ENCODE measurements at places on chromosomes 12 and 14.
A peak's percentile ranks its signal among the peaks of the same experiment; 100 is the strongest.

DNA sequence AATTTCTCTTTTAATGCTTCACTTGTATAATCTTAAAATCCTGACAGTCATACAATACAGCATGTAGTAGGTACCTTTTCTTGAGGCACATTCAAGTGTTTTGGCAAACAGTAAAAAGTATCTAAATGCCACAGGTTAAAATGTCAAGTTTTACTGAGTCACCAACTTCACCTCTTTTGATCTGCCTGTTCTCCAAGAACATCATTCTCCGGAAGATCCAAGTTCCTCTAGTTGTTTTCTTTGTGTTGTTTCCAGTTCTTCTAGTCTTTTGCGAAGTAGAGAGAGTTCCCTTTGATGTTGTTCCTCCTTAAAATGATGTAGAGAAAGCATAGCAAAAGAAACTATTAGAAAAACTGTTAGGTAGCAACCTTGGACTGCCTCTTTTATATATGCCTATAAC, 151.1 kb downstream of the CEP83 start:
- no peak for DNase-seq

DNA sequence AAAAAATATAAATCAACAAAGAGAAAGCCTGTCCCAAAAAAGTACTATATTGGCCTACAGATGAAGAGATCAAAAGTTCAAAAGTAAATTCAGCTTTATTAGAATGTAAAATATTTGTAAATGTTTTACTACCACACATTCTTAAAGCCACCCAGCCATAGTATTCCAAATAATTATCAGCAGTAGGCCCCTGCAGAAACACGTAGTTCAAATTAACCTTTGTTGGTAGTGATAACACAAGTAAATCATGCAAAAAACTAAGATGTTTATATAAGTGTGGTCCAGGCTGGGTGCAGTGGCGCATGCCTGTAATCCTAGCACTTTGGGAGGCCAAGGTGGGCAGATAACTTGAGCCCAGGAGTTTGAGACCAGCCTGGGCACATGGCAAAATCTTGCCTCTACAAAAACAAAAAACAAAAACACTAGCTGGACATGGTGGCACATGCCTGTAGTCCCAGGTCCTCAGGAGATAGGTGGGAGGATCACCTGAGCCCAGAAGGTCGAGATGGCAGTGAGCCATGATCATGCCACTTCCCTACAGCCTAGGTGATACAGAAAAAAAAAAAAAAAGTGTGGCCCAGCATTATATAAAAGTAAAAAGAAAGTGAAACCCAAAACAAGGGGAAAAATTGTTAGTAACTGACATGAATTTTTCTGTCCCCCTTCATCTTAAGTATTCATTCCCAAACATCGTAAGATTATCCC, 17.9 kb downstream of the SPTLC2 start:
- DNase-seq: no peak

DNA sequence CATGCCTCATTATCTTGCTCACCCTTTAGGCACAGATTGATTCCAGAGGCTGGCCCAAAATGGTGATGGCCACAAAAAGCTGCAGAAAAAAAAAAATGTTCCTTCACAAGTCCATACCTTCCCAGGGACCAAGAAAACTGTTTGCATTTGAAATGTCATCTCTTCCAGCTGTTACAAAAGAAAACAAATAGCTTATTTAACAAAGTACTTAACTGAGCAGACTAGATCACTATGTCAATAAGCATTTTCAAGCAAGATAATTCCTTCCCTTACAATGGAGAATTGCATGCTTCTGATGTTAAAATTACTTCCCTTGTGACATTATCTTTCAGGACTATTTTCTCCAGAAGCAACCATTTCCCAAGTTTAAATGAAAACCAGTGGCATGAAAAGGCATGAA, 377.9 kb upstream of the KITLG start:
- no peak for DNase-seq

- DNase-seq: peak; percentile 93
Measured at GRCh38 chr12:49623142-49623904, at the start of gene PRPF40B. Gene PRPF40B (plus strand): TSS chr12:49623561. CDS start chr12:49623591, 30 bp downstream.

GRCh38 chr14:27587103-27587502, 989.3 kb upstream of the NOVA1 start:
- DNase-seq: no peak

GRCh38 chr12:75684678-75685616, 173.5 kb upstream of the KRR1 start:
- DNase-seq: no peak

DNA sequence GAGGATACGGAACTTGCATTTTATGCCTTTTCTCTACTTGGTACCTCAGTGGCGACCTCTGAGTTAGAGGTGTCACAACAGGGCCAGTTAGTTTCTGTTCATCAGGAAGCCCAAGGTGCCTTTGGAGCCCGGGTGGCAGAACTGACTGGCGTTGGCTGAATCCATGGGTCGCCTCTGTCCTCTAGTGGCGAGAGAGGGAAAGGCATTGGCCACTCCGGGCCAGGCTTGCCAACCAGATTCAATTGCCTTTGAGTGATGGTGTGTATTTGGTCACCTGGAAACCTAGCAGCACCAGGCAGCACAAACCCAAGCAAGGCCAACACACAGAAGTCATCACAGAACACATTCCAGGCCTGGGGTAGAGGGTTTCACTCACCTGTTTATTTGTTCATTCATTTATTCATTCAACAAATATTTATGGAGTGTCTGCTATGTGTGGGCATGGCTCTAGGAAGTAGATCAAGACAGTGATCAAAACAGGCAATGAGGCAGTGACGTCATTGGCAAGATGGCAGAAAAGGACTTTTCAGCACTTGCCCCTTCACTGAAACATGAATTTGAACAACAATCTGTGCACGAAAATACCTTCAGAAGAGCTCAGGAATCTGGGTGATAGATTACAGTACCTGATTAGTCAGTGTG, 40.5 kb upstream of the KCNA5 start:
- DNase-seq: peak; percentile 52

- DNase-seq: no peak
Measured at GRCh38 chr12:114693059-114693531, 9.1 kb upstream of the TBX3 start.

DNA sequence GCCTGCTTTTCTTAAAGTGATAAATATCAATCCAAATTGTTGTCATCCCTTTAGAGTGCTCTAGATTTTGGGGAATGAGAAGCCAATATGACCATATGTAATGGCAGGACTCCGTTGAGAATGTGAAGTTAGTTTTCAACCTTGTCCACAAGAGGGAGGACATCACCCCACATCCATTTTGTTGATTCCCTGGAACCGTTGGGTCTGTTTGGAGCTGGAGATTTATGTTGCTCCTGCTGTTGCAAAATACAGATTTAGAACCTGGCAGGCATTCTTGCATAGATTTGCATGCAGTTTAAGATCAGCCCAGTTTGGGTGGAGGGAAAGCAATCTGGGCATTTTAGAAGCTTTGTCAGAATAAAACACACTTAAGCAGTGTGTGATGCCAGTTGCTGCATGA, 620.1 kb downstream of the NRXN3 start:
- DNase-seq: no peak

DNA sequence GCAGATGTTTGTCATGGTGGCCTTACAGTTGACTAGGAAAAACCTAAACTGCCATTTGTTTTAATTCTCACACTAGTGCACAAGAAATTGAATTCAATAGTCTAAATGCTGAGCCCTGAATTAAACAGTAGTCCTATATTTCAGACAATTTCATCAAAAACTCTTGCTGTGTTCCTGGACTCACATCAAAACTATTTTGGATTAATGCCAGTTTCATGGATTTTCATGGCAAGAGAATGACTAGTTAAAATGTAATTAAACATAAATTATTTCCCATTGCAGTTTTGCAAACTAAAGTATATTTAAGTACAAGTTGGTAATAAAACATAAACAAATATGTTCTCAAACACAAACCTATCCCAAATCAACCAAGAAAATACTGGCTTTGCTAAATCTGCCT, 468.0 kb upstream of the PRICKLE1 start:
- no peak for DNase-seq

DNA sequence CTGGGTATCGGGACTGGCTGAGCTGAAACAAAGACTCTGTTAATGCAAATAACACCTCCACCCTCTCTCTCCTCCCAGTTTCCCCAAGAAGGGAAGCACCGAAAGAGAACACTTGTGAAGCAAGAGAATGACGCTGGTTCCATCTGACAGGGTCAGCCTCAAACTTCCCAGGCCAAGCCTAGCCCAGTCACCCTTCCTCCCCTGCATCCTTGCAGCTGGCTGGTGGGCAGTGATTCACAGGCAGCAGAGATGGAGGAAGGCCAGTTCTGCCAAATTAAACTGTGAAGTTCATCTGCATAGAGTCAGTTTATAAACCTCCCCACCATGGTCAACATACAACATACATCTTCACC, 2.8 kb downstream of the LRRC74A start:
- DNase-seq: peak; percentile 56

DNA sequence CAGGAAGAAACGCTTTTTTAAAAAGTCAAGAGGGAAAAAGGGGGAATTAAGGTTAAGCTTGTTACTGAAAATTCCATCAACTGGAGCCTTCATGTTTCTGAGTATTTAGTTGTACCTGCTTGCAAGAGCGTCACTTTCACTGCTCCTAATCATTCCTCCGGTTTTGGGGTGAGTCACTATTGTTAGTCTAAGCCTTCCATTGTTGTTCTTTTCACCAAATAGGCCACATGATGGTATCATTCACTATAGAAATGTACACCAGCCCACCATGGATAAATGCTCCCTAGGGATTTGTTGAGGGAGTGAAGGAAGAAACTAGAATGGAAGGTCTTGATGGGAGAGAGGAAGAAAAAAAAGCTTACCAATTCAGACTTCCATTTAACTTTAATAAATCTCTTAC, 3.0 kb downstream of the IL22 start:
- no peak for DNase-seq

DNA sequence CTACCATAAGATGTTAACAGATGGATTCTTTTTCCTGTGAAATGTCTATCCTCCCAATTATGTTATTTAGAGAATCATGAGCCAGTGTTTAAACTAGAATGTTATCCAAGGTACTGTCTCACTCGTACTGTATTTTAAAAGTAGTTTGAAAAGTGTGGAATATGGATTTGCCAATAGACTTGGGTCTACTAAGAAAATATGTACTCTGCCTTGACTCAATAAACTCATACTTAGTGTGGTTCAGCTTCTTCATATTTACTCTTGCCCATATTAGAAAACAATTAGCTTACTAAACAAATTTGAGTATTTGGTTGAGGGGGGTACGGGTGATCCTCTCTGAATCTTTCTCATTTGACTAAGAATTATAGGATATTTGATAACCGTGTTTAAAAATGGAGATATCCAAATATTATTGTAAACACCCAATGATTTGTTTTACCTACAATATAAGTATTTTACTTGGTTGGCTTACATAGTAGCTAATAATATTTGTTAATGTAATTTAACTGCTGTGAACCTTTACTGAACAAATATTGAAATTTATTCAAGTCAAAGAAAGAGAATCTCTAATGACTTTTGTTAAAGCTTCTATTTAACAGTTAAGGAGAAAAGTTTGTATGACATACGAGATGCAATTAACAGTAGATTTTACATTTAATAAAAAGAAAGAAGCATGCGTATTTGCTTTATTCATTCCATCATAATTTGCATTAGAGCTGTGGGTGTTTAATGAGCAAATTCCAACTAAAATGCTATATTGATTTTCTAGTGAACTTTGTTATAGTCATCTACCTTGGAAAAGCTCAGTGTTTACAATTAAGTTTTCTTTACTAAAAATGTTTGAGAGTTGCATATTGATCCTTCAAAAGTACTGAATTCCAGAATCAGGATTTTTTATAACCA, 81.2 kb downstream of the MIPOL1 start:
- DNase-seq: no peak

DNA sequence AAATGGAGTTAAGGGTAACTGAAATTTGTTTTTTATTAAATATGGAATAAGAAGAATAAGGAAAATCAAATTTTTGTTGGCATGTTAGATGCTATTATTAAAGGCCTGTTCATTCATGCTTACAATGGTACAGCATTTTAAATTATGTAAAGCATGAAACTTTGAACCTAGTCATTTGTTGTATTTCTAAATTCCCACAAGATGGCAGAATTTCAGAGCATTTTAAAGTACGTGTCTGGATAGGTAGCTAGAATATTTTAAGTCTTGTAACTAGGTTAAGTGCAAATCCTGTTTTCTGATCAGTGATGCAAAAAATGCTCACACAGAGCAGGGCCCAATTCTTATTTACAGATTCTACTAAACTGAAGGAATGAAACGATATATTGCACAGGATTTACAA, 585.6 kb upstream of the MIS18BP1 start:
- DNase-seq: peak; percentile 5

- peak; percentile 95 for DNase-seq
Measured at GRCh38 chr12:38904537-38905479, 583 bp downstream of the CPNE8 start.

DNA sequence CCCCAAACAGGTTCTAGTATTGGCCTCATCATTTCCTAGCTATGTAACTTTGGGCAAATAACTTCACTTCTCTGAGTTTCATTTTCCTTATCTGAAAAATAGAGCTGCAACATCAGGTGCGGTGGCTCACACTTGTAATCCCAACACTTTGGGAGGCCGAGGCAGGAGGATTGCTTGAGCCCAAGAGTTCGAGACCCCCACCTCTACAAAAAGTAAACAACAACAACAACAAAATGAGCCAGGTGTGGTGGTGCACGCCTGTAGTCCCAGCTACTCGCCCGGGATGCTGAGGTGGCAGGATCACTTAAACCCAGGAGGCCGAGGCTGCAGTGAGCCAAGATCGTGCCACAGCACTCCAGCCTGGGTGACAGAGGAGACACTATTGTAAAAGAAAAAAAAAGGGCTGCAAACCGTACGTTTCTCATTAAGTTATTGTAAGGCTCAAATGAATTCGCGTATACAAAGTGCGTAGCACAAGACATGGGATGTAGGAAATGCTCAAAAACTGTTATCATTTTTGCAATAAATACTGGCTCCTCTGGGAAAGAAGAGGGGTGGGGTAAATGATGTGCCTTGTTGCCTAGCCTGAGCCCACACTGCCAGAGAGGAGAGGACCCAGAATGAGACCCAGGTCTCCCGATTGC, 903 bp downstream of the C12orf76 start:
- DNase-seq: no peak

GRCh38 chr12:98154850-98155249, 360.5 kb upstream of the TMPO start:
- peak; percentile 30 for DNase-seq

DNA sequence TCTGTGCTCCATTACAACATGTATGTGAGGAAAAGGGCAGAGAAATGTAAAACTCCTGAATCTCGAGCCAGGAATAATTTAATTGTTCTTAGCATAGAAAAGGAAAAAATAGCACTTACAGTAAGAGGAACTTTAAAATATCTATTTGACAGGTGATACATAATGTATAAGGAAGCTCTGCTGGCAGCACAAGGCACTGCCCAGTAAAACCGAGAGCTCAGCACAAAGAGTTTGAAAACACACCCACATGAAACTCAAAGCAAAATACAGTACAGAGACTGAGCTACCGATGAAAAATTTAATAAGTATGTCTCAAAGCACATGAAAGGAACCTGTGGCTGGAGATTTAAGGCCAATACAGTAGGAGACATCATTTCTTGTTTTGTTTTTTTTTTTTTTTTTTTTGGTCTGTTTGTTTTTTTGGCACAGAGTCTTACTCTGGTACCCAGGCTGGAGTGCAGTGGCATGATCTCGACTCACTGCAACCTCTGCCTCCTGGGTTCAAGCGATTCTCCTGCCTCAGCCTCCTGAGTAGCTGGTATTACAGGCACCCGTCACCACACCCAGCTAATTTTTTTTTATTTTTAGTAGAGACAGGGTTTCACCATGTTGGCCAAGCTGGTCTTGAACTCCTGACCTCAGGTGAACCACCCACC, 19.2 kb downstream of the CLIP1 start:
- no peak for DNase-seq

- no peak for DNase-seq
Measured at GRCh38 chr12:18990856-18991255, 138.7 kb upstream of the PLEKHA5 start.

GRCh38 chr14:56400109-56400825, 179.3 kb upstream of the TMEM260 start:
- DNase-seq: no peak

- peak; percentile 69 for DNase-seq
Measured at GRCh38 chr12:102498471-102498870, 18.1 kb upstream of the IGF1 start.

Measured in muscle of leg (tissue), 16 donors.